MV-4-11 (cell line): ENCODE measurements at places on chromosomes 4 and X.

GRCh38 chr4:42702895-42703294 lies 46.0 kb upstream of the ATP8A1 start:
- no peak for DNase-seq

DNA sequence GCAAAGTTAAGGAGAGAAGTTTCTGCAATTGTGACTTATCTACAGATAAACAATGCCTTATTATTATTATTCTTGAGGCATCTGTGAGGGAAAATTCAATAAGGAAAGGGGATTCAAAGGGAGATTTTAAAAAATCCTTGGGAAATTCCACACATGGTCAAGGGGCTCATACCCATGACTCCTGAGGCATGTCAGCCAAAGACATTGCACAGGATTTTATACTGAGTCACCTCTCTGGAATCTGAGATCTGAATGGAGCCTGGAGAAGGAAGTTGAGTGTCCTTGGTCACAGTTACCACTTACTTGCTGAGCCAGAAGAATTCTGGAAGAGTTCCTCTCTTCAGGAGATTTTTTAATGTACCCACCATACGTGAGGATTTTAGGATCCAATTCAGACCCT lies 14.4 kb upstream of the CXCL8 start:
- no peak for DNase-seq

GRCh38 chrX:153801669-153802068 lies 7.2 kb downstream of the SSR4 start:
- no peak for DNase-seq

GRCh38 chrX:124592744-124593143 lies 246.4 kb downstream of the SH2D1A start:
- DNase-seq: no peak

DNA sequence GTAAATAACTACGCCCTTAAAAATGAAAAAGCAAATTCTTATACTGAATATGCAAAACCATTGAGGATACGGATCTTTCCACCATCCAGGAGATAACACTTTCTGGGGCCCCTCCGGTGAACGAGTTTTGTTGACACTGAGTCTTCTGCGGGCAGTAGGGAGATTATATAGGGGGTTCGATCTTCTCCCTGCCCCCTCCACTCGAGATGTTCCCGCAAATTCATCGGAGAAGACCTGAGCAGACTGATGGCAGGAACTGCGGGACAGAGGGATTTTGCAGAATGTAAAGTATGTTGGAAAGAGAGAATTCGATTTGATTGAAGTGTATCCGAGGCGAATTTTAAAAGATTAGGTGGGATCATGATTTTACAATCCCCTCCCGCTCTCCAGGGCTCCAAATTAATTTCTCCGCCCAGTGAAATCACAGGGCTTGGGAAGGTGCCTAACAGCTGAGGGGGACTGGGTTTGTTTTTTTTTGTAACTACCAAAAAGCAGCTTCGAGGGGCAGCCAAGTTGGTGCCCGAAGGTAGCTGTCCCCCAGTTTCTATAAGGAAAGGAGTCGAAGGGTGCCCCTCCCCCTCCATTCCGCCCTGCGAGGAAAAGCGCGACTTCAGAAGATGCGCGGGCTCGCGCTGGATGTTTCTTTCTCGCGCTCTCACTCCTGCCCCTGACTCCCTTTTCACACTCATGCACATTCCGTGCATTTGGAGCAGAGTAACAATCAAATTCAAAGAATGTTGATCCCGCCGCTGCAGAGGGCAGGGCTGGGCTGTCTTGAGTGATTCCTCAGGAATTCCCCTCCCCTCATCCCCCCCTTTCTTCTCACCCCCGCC lies 1.2 kb downstream of the TMEM255A start:
- DNase-seq: no peak

DNA sequence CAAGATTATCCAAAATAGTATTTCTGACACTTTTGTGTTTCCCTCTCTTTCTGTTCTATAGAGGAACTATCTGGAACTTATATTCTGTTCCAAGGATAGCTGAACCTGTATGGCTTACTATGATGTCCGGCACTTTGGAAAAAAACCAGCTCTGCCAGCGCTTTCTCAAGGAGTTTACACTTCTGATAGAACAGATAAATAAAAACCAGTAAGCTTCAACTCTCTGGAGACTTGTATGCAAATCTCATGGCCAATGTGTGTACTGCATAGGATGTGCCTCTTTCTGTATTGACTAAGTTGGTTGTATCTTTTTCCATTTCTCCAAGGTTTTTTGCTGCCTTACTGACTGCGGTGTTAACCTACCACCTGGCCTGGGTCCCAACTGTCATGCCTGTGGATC lies 92.5 kb downstream of the FNIP2 start:
- DNase-seq: no peak

GRCh38 chr4:152467101-152467500 lies 68.8 kb downstream of the FBXW7 start:
- DNase-seq: peak; percentile 17

GRCh38 chrX:54029529-54030143 lies 14.6 kb downstream of the PHF8 start:
- no peak for DNase-seq

DNA sequence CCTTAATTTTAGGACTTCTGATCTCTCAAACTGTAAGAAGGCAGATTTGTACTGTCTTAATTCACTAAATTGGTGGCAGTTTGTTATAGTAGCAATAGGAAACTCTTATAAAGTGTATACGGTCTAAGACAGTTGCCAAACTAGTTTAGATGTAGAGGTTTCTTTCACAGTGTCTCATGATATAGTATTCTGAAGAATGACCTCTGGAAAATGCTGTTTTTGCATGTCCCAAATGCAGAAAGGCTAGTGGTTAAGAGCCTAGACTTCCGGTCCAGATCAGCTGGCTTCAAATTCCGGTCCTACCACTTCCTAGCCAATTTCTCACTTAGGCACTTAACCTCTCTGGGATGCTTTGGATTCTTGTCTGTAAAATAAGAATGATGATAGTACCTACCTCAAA lies 538.5 kb downstream of the CENPC start:
- no peak for DNase-seq

GRCh38 chrX:397575-397974 lies 10.9 kb upstream of the PPP2R3B start:
- DNase-seq: no peak

DNA sequence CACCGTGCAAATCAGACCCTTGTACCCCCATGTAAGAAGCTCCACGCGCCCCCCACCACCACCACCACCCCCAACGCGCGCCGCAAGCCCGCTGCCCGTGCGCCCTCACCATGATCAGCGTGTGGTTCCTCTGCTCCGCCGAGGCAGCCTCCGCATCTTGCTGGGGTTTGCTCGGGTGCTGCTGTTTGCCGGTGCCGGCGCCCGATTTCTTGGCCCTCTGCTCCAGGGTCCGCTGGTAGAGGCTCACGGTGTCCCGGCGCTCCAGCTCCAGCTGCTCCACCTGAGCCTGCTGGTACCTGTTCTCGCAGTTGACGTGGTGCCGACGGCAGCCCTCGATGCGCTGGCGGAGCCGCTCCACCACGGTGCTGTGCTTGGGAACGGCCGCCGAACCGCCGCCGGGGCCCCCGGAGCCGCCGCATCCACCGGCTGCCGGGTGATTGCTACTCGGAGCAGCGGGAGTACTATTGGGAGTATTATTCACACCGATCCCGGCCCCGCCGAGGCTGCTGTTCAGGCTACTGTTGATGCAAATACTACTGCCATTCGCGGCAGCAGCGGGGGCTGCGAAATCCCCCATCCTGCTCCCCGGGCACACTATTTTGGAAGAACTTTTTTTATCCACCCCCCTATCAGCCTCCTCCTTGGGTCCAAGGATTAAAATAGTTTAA lies 1.1 kb downstream of the MAML3 start:
- no peak for DNase-seq

- DNase-seq: no peak
These were observed 108.2 kb upstream of the SORBS2 start for GRCh38 chr4:185920171-185920570.

DNA sequence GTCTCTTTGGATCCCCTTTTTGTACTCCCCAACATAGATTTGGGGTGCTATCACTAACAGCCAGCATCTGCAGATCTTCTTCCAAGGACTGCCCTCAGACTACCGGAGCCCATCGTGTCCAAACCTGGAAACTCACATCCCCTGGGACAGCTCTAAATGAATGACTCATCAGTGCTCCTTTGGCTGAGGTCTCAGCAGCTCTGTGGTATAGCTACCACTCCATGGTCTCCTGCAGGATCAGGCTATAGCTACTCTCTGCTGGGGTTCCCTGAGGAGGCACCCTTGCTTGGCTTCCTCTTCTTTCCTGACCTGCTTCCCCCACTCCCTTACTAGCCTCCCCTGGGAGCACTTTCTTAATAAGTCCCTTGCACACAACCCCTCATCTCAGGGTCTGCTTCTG lies 97.5 kb upstream of the PRPS2 start:
- DNase-seq: no peak

DNA sequence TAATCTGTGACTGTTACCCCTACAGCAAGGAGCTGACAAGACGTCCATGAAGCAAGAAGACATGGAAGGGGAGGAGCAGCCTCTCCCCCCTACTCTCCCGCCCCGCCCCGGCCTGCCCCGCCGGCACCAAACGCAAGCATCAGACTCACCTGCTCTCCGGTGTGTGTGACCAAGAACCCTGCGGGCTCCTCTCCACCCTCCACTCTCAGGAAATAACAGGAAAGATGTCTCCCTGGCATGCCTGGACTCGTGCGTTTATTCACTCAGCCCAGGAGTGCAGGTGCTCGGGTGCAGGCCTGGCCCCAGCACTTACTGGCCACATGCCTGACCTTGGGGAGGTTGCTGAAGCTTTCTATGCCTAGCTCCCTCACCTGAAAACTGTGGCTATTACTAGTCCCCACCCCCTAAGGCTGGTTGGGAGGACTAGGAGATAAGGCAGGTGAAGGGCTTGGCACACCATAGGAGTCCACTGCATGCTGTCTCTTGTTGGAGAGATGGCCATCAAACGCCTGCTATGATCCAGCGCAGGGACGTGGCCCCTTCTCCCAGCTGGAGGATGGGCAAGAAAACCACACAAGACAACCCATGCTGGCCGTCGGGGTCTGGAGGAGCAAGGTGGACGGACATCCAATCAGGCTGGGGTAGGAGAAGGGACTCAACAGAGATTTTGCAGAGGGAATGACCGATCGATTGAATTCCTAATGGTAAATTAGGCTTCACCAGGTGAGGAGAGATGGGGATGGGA lies 34.9 kb upstream of the CLDN24 start:
- DNase-seq: no peak

DNA sequence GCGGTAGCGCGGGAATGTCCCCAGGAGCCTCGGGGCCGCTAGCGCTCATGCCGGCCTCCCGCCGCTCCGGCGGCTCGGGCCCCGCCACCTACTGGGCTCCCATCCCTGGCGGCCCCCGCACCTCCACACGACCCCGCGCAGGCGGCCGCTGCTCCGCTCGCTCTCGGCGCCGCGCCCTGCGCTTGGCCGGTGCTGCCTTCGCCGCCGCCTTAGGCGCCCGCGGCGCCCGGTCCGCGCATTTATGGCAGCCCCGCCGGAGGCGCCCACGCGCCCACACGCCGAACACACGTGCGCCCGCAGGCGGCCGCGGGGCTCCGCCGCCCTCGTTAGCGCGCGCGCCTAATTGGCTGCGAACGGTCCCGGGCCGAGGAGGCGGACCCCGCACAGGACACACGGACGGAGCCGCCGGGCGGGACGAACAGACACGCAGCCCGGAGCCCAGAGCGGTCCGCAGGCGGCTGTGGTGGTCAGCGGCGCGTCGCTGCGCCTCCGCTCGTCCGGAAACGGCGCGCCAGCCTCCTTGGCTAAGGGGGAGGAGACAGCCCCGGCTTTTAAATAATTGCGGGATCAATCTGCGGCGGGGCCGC lies at the start of gene NKX1-1:
NKX1-1 (minus strand) TSS at position 49 of the 587 bp plus-strand sequence; CDS start at position 49, 0 bp downstream.
- no peak for DNase-seq

DNA sequence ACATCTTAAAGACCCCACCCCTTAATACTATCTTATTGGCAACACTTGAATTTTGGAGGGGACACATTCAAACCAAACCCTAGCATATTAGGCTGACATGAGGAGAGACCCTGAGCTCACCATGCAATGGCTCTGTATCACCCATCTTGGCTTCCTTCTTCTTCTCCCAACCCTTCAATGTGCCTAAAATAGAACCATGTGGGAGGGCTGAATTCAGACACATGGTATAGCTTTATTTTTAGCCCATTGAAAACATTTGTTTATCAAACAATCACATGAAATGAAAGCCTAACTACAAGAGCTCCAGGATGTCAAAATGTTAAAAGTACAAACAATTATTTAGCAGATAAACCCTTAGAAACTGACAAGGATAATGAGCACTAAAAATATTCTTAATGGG lies 81.6 kb downstream of the RASL11B start:
- no peak for DNase-seq

- no peak for DNase-seq
These were observed 92.1 kb downstream of the SCD5 start for GRCh38 chr4:82706349-82707000.

DNA sequence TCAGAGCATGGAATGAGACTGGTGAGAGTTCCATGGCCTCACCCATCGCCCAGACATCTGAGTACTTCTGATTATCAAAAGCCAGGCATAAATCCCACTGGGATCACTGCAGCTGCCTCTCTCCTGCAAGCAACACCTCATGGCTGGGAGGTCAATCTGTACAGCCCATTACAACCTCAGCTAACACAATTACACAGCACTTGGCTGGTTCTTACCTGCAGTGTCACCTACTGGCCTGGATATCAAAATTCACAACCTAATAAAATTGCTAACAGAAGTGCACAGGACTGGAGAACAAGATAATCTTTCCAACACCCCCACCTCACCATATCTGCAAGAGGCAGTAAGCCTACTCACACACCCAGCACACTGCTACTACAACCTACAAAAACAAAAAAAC lies 341.7 kb upstream of the NDST3 start:
- no peak for DNase-seq

GRCh38 chr4:82282875-82283274 lies 90.9 kb downstream of the HNRNPD start:
- peak; percentile 6 for DNase-seq

DNA sequence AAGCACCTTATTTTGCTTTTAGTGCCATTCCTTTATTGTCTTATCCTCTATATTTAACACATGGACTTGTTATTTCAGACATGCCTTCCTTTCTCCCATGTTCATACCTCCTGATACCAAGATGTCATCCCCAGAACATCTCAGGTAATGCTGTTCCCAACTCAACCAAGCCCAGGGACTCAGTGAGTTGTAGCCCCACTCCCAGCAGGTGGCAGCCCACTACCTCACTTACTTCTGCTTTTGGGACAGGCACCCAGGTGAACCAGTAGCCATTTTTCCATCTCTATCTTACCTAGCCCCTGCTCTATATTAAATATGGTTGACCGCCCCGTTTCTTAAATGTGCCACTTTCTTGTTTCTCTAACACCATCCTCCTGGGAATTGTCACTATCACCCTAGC lies 199.0 kb downstream of the DCHS2 start:
- no peak for DNase-seq

DNA sequence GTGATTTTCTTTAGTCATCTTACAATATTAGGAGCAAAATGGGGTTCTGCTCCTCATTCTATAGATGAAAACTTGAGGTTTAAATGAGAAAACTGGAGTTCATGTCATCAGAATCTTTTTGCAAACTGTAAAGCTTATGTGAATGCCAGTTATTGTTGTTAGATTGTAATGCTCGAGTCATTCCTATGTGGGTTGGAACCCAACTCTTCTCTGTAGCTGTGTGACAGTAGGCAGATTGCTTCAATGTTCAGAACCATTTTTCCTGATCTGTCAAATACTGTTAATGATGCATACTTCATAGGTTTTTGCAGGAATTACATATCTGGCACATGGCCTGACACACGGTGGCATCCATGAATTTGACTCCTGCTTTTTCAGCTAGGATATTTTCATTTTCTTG lies 178.9 kb downstream of the RAPGEF2 start:
- DNase-seq: no peak

- no peak for DNase-seq
These were observed 50.3 kb downstream of the WDFY3 start for GRCh38 chr4:84916227-84916626.

GRCh38 chr4:53055716-53056403 lies 193.7 kb downstream of the RASL11B start:
- DNase-seq: no peak

- DNase-seq: no peak
These were observed 86.6 kb downstream of the HUWE1 start for GRCh38 chrX:53599781-53600396.
